ENCODE measurements at places on chromosomes 4 and X.

GRCh38 chrX:119492463-119492862, 24.2 kb downstream of the SLC25A5 start:
- no peak for DNase-seq

DNA sequence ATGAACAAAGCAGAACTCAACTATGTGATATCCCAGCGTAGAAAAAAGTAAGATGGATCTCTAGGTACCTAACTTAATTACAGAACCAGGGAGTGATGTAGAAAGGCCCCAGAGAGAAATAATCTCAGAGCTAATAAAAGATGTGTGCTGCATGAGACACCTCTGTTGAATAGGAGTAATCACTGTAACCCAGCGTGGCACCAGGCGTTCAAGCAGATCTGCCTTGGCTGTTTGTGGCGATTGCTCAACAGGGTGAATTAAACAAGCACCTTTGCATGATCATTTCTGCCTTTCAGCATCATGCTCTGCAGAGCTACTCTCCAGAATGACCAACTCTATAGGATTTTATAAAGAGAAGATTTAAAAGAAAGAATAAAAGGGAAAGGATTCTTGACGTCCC, 81.7 kb upstream of the KCNIP4 start:
- no peak for DNase-seq

DNA sequence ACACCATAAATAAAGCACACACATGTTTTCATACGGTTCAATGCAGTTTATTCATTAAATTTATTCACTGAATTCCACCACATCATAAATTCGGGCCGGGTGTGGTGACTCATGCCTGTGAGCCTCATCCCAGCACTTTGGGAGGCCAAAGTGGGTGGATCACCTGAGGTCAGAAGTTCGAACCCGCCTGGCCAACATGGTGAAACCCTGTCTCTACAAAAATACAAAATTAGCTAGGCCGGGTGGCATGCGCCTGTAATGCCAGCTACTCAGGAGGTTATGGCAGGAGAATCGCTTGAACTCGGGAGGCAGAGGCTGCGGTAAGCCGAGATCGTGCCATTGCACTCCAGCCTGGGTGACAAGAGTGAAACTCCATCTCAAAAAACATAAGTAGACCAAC, 131.6 kb downstream of the PDS5A start:
- peak; percentile 44 for DNase-seq

- peak; percentile 83 for DNase-seq
Observed at GRCh38 chr4:153486281-153487151, 20.4 kb downstream of the TMEM131L start.

DNA sequence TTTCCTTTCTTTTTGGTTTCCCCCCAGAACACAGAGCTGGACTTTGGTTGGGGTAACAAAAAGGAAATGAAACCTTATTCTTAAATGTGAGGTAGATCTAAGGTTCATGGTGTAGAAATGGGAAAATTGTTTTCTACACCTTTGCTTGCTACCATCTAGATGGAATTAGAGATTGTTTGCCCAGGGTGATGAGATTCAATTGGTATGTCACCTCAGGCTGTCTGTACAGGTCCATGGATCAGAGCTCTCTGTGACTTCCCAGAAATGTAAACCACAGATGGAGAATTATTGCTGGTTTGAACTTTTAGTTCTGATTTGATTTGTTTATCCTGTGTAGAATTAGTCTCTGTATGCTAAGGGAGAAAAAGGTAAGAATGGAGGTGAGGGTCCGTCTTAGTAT, 146.7 kb downstream of the PCDH7 start:
- DNase-seq: no peak

GRCh38 chrX:97168646-97169045, 284.9 kb downstream of the RPA4 start:
- no peak for DNase-seq

- DNase-seq: no peak
Observed at GRCh38 chr4:127182687-127183086, 450.1 kb upstream of the INTU start.

GRCh38 chrX:67726018-67726417, 182.2 kb downstream of the AR start:
- DNase-seq: no peak

DNA sequence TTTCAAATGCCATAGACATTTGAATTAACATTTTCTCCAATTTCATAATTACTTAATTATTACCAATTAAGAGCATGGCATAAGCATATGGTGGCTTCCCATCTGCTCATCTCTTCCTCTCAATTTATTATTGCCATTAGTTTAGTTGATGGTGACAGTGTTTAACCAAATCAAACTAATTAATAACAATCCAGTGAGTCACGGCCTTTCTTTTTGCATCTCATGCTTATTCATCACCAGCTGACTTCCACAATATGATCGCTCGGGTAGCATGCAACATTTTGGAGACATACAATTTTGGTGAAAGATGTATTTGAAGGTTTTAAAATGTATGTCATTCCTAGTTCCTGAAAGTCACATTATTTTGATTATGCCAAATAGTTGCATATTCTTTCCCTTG, 172.8 kb upstream of the TACR3 start:
- peak; percentile 13 for DNase-seq

GRCh38 chrX:30971774-30972603, 82.9 kb upstream of the TAB3 start:
- DNase-seq: peak; percentile 32

- no peak for DNase-seq
Observed at GRCh38 chr4:151857368-151857767, 96.6 kb upstream of the GATB start.

- no peak for DNase-seq
Observed at GRCh38 chr4:169079942-169080827, 70.1 kb upstream of the CBR4 start.

GRCh38 chr4:101398807-101399206, 51.5 kb upstream of the PPP3CA start:
- DNase-seq: no peak

GRCh38 chrX:125089761-125090445, 229.8 kb upstream of the TEX13C start:
- no peak for DNase-seq

GRCh38 chrX:97267396-97268181, 383.9 kb downstream of the RPA4 start:
- DNase-seq: peak; percentile 2

DNA sequence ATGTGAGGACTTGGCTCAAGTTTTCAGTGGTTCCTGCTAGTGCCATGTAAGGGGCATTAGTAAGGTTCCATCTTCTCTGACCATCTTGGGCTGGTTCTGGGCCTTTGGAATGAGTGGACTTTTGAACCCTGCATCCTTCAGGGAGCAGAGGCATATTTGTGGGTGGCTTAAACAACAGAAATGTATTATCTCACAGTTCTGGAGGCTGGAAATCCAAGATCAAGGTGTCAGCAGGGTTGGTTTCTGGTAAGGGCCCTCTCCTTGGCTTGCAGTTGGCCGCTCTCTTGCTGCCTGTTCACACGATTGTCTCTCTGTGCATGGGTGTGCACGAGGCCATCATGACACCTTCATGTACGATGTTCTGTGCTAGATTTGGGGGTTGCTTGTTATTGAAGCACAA, 21.3 kb downstream of the CCKAR start:
- no peak for DNase-seq

DNA sequence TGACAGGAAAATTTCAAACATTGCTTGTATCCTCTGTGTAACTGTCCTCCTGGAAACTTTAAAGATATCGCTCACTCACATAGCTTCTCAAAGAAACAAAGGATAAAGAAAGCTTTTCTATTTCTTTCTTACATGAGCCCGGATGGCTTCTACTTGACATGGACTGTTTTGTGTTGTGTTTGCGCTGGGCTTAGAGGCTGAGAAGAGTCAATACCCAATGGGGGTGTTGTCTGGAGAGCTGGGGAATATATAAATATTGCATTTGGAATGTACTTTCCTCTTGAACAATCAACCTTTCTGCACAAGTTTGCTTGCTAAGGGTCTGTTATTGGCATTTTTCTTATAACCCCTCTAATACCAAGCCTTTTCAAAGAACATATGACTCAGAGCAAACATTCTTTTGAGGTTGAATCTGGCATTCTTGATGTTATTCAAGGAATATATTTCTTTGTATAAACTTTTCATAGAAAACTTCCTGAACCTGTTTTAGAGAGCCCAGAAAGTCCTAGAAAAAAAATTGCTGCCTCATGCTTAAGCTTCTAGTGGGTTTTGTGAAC, 331.9 kb downstream of the PACRGL start:
- DNase-seq: no peak

DNA sequence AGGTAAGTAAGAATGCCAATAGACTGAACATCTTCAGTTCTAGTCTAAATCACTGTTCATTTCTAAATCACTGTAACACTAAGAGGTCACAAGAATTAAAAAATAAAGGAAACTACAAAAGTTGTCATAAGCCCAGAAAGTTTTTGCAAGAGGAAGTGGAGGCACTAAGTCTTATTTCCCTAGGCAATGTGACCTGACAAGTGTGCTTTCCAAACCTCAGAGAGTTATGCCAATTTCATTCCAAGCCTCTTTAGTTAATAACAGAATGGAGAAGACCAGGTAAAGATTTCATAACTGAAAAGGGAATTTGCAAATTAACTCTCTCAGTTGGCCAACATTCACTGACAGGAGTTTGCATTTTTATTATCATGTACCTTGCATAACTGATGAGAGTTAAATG, 40.5 kb downstream of the BBS12 start:
- no peak for DNase-seq

DNA sequence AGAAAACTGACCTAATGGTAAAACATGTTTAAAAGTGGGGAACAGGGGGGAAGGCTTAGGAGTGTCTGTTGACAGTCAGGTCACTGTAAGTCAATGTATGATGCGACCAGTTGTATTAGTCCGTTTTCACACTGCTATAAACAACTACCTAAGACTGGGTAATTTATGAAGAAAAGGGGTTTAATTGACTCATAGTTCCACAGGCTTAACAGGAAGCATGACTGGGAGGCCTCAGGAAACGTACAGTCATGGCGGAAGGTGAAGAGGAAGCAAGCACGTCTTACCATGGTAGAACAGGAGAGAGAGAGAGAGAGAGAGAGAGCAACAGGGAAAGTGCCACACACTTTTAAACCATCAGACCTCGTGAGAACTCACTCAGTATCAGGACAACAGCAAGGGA, 13.0 kb upstream of the PLAC1 start:
- DNase-seq: peak; percentile 23
